Stimulated activated naive CD4-positive, alpha-beta T cell (primary cell): ENCODE measurements at places on chromosomes 6 and 20.

DNA sequence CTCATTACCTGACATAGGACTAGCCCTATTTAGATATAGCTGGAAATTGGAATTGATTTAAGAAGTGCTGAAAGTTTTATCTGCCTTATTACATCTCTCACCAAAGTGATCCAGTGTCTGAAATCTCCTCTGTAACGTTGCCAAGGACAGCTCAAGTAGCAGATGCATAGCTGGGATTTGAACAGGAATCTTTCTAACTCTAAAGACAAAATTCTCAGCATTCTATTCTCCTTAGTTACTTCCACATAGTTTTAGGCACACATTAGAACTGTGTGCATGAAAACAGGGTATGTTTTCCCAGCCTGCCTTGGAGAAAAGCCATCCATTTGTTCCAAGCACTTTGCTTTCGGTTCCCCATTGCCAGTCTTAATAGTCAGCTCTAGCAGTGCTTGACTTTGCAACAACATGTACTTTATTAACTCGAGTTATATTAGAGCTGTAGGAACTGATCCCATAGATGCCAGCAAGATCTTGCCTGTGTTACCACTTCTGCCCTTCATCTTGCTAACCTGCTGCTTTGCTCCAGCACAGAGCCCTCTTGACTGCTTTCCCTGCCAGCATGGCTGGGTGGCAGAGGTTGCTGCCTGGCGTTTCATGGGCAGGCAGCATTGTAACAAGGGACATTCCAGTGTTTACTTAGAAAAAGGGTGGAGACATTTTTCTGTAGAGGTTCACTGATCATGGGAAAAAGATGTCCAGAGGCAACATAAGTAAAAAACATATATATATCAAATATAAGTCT is 56.1 kb upstream of the STMND1 start:
- DNase-seq = no peak

- no peak for DNase-seq
Observed at GRCh38 chr20:53654932-53655624, 61.4 kb upstream of the ZNF217 start.

DNA sequence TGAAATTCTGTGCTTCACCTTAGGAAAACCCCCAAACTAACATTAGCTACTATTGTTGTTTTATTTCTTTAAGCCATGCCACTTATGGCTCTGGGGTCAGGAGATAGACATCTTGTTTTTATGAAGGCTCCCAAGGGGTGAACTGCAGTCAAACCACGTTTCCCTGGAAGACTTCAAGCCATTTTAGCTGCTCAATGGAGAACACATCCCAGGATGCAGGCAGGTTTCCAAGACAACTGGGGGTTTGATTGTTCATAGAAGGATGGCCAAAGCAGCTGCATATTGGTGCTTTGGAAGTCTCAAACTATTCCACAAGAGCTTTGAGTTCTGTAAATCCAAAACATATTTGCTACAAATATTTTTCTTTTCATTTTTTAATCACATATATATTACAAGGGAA is 818.0 kb downstream of the MAFB start:
- no peak for DNase-seq

DNA sequence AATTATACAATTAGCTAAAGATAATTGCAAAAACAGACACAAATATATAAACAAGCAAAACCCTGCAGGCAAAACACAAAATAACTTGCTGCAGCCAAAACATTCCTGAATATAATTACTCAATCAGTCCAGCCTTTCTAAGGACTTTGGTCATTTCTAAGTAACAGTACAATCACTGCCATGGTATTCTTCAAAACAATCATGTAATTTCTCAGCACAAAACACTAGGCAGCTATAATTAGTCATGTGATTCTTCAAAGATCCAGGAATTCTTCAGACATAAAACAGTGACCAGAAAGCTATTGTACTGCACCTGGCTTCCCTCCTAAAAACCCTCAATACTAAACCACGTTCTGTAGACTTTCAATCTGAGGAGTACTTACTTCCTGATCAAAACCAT is 881.1 kb downstream of the EPHA7 start:
- DNase-seq = no peak

GRCh38 chr6:130574146-130574545 is 208.3 kb downstream of the TMEM200A start:
- no peak for DNase-seq

- no peak for DNase-seq
Observed at GRCh38 chr6:135546680-135547418, 49.3 kb upstream of the AHI1 start.

- DNase-seq = no peak
Observed at GRCh38 chr20:1377984-1378734, 14.7 kb downstream of the FKBP1A start.

GRCh38 chr20:58514321-58515232 is 622 bp downstream of the APCDD1L start:
- no peak for DNase-seq

- DNase-seq = no peak
Observed at GRCh38 chr6:2522521-2522920, 228.2 kb downstream of the MYLK4 start.

DNA sequence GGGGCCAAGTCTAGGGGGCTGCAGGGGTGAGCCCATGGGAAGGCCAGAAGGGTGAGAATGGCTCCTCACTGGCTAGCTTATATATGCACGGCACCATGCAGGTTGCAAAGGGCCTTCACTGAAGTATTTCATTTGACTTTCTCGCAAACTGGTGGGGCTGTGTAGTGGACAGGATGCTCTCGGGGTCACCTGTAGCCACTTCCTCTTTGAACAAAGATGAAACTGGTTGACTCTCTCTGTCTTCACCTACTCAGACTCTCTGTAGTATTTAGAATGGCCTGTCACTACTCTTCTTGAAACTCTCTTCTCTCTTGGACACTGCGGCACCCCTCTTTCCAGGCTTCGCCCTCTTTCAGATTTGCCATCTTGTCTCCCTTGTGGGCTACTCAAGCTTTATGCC is 560.5 kb downstream of the PKHD1 start:
- DNase-seq = no peak

- no peak for DNase-seq
Observed at GRCh38 chr20:36471885-36472636, 69.3 kb upstream of the MYL9 start.
